ENCODE measurements at places on chromosomes 13 and 19.

- DNase-seq: peak; percentile 88
These were observed 18.0 kb upstream of the PNMA8B start for GRCh38 chr19:46513461-46514236.

- no peak for DNase-seq
These were observed 9.4 kb upstream of the SLC7A9 start for GRCh38 chr19:32878988-32879387.

- DNase-seq: no peak
These were observed 140.8 kb downstream of the SHISA2 start for GRCh38 chr13:25910991-25911419.

DNA sequence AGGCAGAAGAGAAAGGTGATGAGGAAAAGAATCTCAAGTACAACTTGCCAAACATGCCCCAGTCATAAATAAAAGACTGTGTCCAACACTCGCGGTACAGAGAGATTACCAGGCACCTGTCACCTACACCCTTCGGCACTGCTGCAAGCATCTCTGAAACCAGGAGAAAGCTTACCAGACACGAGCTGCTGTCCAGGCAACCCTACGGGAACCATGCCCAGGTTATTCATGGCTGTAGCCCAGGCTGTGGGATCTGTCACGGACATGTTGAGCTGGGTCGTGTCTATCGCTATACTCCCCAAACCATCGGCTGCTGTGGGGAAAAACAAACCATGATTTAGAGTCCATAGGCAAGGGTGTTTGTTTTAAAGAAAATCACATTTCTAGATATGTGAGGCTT, 375.0 kb downstream of the ENOX1 start:
- DNase-seq: peak; percentile 89

DNA sequence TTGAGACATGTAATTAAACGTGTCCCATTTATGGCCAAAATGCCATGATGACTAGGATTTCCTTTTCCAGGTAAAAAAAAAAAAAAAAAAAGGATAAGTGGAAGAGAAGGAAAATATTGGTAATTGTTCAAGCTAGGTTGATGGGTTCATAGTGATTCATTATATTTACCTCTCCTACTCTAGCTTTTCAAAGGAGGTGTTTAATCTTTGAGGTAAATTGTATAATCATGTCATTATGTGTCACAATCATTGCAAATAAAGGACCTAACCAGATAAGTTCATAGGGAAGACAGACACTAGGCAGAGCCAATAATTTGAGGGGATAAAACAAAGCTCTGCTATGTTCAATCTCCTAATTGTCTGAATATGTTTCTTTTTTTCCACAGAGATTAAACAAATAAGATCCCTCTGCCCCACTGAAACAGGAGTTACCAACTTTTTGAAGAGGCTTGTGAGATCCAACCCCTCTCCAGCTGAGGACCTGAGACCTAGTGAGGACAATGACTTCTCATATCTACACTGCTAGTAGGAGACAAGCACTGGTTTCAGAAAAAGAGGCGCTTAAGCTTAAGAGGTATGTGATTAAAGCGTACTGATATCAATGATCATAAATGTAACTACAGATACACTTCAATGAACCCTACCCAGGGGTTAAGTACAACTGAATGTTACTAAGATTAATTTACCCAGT, 61.4 kb downstream of the USP12 start:
- DNase-seq: no peak

GRCh38 chr19:11421371-11422098, 2.4 kb upstream of the RGL3 start:
- DNase-seq: no peak

DNA sequence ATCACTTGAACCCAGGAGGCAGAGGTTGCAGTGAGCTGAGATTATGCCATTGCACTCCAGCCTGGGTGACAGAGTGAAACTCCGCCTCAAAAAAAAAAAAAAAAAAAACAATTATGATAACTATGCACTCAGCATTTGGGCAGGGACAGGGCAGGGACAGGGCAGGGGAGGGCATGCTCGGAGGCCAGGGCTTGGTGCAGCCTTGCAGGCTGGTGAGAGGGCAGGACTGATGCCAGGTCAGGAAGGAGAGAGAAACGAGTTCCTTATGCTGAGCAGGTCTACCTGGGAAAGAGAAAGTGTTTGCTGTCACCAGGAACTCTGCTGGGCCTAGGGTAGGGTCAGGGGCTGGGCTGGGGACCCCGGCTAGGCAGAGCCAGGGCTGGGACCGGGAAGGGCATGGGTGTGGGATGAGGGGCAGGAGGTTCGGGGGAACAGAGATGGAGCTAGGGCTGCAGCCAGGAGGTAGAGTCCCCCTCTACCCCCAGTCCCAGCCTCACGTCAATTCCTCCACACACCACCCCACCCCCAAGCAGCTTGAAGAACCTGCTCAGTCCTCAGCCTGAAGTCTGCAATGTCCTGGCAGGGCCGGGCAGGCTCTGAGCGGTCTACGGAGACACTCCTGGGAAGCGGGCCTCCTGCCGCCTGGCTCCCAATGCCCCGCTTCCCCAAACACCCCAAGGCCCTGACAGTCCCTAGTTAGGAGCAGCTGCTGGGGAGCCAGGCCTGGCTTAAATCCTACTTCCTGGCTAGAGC, 2.8 kb downstream of the FXYD3 start:
- DNase-seq: no peak

DNA sequence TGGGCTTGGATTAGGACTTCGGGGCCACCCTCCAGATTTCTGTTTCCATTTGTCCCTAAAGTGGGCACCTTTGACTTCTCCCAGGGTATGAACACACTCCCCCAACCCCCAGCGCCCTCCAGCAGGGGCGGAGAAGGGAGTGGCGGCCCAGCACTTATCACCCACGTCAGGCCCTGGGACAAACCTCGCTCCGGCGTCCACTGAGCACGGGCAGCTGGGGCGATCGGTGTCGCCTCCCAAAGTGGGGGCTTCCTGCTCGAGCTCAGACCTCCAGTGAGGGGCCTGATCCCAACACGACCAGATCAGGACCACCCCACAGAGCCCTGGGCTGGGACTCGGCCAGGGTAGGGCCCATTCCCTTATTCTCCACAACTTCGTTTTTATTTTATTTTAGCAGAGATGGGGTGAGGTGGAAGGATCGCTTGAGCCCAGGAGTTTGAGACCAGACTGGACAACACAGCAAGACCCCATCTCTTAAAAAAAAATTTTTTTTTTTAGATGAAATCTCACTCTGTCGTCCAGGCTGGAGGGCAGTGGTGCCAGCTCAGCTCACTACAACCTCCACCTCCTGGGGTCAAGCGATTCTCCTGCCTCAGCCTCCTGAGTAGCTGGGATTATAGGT, 3.7 kb upstream of the TCF3 start:
- DNase-seq: no peak

GRCh38 chr19:3692141-3693024, 7.9 kb downstream of the PIP5K1C start:
- DNase-seq: no peak

DNA sequence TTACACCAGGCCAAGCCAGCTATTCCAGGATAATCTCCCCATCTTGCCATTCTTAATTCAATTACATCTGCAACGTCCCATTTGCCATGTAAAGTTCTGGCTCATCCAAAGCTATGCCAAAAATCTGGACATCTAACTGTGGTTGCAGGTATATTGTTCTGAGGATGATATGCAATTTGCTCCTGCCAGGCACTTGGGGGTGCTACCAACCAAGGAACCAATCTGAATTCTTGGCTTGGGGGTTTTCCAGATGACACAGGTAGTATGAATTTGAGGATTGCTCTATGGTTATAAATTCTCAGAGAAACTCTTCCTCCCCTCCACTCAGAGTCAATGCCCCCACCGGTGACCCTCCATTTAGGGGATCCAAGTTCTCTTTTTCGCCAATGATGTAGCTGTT, 33.0 kb downstream of the CRYL1 start:
- DNase-seq: no peak

DNA sequence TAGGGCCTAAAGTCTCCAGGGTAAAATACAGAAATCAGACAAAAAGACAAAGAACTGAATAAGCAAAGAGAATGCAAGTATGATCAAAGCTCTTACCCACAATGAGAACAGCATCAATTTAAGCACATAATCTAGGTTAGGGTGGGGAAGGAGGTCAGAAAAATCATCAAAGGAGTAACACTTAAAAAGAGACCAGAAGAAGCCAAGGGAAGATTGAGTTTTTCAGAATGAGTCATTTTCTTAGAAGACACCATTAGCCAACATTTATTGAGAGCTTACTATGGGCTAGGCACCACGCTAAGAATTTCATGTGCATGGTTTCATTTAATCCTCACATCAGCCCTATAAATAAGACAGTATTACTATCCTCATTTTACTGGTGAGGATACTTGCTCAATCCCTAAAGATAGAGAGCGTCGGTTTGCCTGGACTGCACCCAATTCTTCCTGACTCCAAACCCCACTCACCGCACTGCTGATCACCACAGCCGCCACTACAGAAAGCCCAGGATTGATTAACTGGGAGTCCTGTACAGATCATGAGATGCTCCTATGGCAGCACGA, 1.7 kb upstream of the SHISA2 start:
- DNase-seq: no peak

GRCh38 chr19:30785458-30786137, 413.4 kb downstream of the ZNF536 start:
- DNase-seq: no peak

DNA sequence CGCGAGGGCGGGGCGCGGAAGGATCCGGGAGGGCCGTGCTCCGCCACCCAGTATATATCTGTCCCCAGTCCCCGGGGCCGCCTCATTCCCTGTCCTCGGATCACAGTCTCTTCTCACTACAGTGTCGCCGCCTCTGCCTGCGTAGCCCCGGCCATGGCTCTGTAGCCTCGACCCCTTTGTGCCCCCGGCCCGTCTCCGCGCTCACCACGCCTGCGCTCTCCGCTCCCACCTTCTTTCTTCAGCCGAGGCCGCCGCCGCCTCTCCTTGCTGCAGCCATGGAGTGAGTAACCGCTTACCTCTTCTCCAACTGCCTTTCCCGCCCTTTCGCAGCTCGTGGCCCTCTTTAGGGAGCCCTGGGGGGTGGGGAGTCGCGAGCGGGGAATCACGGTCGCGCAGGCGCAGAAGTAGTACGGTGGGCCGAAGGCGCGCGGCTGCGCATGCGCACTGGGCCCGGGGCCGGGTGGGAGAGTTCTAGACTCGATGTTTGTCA, at the start of the genes ATF5 and NUP62:
TSS of gene ATF5 (plus strand) at position 85 of the 490 bp plus-strand sequence. CDS start 1,646 bp downstream, outside the sequence.
TSS of gene NUP62 (minus strand) at position 384 of the 490 bp plus-strand sequence. CDS start 19,697 bp downstream, outside the sequence.
- DNase-seq: peak; percentile 95

GRCh38 chr19:15672580-15673175, at the start of gene CYP4F12:
Gene CYP4F12, plus strand, starts transcription at chr19:15673087. Its CDS starts 443 bp downstream, at chr19:15673530.
- peak; percentile 97 for DNase-seq

DNA sequence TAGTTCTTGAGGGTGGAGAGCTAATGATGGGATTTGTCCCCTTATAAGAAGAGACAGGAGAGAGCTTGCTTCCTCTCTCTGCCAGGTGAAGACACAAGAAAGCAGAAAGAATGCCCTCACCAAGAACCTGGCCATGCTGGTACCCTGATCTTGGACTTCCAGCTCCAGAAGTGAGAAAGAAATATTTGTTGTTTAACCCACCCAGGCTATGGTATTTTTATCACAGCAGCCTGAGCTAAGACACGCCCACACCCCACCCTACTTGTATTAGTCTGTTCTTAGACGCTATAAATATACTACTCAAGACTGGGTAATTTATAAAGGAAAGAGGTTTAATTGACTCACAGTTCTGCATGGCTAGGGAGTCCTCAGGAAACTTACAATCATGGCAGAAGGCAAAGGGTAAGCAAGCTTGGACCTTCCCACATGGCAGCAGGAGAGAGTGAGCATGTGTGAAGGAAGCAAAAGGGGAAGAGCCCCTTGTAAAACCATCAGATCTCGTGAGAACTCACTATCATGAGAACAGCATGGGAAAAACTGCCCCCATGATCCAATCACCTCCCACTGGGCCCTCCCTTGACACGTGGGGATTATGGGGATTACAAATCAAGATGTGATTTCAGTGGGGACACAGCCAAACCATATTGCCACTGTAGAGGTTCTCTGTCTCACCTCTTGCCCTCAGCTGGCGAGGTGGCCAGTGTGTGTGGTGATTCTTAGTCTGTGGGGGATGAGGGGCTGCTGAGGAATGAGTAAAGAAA, 57.4 kb upstream of the RCBTB2 start:
- DNase-seq: no peak

DNA sequence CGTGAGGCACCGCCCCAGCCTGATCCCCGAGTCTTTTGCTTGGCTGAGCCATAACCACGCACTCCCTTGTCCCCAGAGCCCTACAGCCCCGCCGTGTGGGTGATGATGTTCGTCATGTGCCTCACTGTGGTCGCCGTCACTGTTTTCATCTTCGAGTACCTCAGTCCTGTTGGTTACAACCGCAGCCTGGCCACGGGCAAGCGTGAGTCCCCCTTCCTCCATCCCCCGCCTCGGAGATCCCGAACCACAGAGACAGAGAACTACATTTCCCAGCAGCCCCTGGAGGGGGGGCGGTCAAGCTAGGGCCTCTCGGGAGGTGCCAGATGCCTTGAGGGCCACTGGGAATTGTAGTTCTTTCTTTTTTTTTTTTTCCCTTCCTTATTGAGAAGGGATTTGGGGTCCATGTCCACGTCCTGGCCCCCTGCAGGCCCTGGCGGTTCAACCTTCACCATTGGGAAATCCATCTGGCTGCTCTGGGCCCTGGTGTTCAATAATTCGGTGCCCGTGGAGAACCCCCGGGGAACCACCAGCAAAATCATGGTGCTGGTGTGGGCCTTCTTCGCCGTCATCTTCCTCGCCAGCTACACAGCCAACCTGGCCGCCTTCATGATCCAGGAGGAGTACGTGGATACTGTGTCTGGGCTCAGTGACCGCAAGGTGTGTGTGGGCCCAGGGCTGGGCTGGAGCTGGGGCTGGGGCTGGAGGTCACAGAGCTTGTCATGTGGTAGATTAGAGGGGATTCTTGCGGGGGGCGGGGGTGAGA, 25.9 kb downstream of the GRIN2D start:
- peak; percentile 71 for DNase-seq

- DNase-seq: no peak
These were observed 30.0 kb downstream of the DCLK1 start for GRCh38 chr13:36101157-36101556.

- no peak for DNase-seq
These were observed 18.1 kb downstream of the DNAJC15 start for GRCh38 chr13:43041369-43041921.

DNA sequence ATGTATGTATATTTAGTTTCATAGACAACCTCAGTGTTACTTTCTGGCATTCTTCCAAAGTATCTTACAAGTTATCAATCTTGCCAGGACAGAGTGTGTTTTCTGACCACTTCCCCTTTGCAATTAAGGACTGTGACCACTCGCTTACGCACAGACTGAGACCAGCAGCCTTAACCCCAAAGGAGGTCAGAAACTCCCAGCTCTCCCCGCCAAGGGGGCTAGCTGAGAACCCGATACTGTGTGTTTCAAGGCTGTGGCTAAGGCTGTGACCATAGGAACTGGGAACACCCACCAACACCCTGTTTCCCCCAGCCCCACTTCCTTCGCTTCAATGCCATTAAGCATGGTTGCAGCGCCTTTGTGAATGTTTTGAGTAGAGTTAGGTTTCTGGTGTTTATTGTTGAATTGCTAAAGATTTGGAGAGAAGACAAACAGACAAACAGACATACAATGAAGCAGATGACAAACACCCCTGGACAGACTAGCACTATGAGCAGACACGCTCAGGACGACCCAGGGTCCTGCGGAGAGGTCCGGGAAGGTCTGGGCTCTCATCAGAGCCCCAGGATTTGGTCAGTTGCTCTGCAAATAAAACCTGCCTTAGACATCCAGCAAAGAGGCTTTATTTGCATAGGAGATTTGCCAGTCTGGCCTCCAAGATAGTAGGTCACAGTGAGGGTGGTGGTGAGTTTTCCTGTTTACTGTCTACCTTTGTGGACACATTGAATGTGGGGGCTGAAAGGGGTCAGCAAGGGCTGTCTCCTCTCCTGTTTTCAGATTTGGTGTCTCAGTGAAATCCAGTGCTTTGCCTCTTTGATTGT, 25.0 kb upstream of the TNFSF11 start:
- peak; percentile 67 for DNase-seq
